Activated naive CD4-positive, alpha-beta T cell treated with anti-CD3 and anti-CD28 coated beads, Interleukin-2, amount 50 U/mL, for 16 hours (primary cell): ENCODE measurements at places on chromosomes 3 and 15.

DNA sequence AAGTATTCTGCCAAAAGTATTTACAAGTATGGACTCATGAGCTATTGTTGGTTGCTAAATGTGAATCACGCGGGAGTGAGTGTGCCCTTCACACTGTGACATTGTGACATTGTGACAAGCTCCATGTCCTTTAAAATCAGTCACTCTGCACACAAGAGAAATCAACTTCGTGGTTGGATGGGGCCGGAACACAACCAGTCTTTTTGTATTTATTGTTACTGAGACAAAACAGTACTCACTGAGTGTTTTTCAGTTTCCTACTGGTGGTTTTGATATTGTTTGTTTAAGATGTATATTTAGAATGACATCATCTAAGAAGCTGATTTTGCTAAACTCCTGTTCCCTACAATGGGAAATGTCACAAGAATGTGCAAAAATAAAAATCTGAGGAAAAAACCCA, 30.3 kb downstream of the SYNM start:
- no peak for DNase-seq

DNA sequence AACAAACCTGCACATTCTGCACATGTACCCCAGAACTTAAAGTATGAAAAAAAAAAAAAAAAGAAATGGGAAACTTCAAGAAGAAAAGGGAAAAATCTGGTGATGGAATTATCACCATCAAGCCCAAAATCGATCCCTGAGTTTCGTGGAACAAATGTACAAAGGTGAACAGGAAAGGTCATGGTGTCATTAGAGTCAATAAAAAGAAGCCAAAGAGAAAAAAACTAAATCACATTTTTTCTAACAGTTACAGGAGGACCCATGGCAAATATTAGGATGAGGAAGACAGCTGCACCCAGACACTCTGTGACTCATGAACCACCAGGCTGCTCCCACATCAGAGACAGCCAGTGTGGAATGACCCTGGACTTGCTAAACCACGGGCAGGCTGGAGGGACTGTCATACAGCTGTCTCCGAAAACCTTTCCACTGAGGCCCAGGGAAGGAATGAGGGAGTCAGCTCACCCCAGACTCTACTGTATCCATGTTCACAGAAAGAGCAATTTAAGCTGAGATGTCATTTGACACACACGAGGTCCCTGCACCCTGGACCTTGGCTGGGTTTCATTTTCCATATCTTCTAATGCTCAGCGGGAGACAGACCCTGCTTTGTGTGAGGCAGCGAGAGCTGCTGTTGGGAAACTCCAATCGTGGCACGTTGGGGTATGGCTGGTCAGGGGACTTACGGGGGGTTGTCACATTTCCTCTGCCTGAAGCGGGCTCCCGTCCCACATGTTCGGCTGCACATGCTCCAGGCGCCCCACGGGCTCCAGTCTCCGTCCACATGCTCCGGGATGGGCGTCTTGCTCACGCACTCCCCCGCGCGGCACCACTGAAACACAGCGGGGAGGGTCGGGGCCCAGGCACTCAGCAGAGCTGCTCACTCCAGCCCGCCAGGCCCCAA, 210.2 kb downstream of the ADAMTS17 start:
- peak; percentile 49 for DNase-seq

DNA sequence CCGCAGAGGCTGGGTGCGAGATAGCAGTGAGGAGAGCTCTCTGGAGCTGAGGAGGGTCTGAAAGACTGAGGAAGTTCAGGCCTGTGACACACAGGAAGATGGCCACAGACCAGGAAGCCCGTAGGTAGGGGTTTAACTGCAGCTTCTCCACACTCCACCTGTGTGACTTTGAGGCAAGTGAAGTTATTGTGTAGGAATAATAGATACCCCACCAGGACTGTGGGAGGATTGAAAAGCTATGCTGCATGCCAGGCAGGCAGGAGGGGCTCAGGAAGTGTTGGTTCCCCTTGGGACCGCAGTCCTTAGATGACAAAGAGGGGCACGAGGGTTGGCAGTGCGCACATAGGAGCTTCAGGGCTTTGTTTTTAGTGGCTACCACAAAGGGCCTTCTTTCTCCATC, 50.9 kb downstream of the MAGEF1 start:
- no peak for DNase-seq

GRCh38 chr3:62048577-62048976, 324.8 kb downstream of the FEZF2 start:
- DNase-seq, result no peak

GRCh38 chr15:74964794-74965193, 8.2 kb upstream of the RPP25 start:
- DNase-seq, result no peak

DNA sequence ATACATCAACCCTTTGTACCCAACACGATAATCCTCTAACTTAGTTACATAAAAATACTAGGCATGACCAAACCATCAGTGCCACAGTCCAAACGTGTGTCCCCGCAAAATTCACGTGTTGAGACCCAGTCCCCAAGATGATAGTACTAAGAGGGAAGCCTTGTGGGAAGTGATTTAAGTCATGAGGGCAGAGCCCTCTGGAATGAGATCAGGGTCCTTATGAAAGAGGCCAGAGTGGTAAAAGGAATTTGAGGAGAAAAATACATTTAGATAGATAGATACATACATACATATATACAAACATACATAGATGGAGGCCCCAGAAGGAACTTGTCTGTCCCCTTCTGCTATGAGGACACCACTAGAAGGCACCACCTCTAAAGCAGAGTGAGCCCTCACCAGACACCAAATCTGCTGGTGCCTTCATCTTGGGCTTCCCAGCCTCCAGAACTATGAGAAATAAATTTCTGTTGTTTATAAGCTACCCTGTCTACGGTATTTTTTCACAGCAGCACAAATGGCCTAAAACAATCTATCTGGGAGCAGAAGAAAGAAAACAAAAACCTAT, 8.0 kb downstream of the TBC1D2B start:
- no peak for DNase-seq

DNA sequence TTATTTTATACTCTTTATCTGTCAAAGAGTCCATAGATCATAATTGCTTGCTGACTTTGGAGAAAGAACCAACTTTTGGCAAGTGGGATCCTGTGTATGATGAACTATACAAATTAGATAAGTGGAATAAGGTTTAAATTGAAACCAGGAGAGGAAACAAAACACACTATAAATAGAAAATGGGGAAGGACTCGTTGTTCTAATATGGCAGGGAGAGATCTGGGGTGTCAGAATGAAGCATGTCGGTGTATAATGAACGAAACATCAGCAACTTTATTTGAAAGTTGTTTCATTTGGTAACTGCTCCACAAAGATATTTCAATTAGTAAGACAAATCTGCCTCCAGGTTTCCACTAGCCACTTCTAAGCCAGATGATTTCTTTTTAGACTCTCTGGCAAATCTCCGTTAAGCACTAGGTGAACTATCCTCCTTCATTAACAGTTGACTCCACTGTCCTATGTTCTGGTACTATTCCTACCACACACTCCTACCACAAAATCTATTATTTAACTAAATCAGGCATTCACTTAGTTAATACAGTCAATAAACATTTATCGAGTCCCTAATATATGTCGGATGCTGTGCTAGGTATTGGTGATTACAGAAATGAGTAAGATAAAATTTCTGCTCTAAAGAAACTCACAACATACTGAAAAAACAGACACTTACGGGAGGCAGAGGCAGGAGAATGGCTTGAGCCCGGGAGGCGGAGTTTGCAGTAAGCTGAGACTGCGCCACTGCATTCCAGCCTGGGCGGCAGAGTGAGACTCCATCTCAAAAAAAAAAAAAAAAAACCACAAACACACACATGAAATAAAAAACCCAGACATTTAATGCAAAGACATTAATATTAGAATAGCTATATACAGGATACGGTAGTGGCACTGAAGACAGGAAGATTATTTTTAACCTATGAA, 20.1 kb downstream of the SLC15A2 start:
- DNase-seq, result no peak

- DNase-seq, result no peak
Measured at GRCh38 chr15:81905889-81906288, 139.9 kb downstream of the MEX3B start.

- no peak for DNase-seq
Measured at GRCh38 chr3:16410659-16411058, 102.8 kb downstream of the RFTN1 start.

DNA sequence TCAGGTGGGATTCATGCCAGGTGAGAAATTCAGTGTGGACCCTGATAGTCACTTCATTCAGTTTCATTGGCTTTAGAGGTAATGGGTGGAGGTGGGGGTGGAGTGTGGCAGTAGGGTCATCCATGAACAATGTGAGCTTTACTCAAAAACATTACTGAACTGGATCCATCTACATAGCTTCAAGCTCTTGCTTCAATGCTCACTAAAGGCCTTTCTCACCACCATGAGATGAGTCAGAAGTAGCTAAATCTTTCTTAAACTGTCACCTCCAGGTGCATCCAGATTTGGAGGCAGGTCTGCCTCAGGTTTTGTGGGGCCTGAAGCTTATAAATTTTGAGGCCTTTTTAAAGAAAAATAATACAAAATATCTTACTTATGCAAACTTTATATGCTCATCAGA, 363.6 kb downstream of the CHST2 start:
- no peak for DNase-seq

DNA sequence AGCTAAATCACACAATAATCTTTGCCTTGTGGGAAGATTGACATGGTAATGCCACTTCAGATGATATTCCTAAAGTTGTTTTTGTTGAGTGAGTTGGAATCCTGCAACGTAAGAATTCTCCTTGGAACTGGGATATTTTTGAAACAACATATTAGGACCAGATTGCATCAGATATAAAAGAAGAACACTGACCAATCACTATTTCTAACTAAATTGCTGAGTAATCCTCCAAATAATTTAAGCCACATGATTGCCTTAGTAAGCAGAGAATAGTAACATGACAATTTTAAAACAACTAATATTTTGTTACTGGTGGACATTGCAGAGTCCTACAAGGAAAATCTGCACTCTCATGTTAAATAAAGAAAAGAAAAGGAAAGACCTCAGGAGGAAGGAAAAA, 353.9 kb upstream of the LMCD1 start:
- no peak for DNase-seq

GRCh38 chr15:57183614-57184344, 192.5 kb upstream of the CGNL1 start:
- no peak for DNase-seq

- DNase-seq, result no peak
Measured at GRCh38 chr3:58384381-58385090, 49.1 kb downstream of the PDHB start.

- DNase-seq, result no peak
Measured at GRCh38 chr3:156825795-156826143, 384 bp upstream of the LEKR1 start.

DNA sequence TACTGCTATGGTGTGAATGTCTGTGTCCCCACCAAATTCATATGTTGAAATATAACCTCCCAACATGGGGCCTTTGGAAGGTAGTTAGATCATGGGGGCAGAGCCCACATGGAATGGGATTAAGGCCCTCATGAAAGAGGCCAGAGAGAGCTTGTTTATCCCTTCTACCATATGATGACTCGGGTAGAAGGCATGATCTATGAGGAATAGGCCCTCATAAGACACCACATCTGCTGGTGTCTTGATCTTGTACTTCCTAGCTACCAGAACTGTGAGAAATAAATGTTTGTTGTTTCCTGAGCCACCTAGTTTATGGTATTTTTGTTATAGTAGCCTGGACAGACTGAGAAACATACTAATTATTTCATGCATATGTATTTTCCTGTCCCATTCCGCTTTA, 51.9 kb downstream of the WWTR1 start:
- no peak for DNase-seq

- DNase-seq, result peak; percentile 86
Measured at GRCh38 chr3:16319307-16319706, 54.3 kb downstream of the OXNAD1 start.

DNA sequence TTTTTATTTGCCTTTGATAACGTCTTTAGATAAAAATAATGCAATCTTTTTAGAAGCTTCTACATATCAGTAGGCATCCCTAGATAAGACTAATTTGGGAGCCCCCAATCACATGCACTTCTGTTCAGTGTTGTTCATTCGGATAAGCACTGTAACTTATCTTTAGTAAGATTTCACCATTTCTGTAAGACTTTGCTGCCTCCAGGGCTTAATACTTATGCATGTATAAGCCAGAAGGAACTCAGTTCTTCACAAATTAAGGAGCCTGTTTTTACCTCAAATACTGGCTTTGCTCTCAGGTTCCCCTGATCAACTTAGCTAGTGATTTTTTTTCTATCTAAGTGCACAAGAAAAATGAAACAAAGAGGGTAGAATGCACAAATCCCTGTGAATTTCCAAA, 20.3 kb downstream of the DOCK3 start:
- no peak for DNase-seq

DNA sequence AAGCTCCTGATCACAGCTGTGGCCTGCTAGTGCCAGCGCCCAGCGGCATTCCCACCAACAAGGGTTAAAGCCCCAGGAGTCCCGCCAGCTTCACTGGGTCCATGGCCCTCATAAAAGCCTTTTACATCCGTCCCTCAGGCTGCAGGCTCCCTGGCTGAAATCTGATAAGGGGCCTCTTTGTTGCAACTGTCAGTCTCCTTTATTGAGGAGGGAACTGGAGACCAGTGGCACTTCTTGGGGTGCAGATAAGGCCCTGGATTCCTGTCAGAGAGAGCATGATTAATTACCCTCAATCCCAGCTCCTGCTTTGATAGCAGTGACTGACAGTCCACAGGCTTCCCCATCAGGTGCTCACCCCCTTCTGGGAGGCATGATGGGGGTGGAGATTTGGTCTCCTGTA, 30.9 kb upstream of the CLK3 start:
- DNase-seq, result no peak

DNA sequence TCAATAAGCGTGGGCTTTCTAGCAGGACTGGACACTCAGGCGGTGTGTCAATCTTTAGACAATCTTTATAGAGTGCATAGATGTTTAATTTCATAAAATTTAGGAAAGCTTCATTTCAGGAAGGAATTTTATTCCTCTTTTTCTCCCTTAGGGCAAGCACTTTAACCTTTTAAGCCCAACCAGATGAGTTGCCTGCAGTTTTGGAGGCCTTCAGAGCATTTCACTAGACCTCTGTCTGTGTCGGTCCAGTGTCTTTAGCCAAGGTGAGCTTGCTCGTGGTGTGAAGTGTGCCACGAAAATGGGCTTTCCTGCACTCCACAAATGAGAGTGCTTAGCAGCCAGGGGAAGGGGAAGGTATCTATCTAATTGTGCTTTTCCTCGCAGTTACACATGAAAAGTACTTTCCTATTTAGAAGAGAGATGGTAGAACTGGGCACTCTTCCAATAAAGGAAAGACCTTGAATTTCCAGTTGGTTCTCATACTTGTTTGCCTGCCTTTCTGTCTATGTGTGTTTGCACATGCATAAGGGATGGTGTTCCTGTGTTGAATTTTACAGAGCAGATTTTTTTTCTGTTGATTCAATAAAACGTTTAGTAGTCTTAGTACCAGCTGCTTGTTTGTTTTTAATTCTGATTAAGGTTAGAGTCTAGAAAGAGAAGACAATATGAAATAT, 53.6 kb downstream of the FEZF2 start:
- DNase-seq, result no peak

- DNase-seq, result no peak
Measured at GRCh38 chr3:177778633-177779032, 581.4 kb upstream of the TBL1XR1 start.

DNA sequence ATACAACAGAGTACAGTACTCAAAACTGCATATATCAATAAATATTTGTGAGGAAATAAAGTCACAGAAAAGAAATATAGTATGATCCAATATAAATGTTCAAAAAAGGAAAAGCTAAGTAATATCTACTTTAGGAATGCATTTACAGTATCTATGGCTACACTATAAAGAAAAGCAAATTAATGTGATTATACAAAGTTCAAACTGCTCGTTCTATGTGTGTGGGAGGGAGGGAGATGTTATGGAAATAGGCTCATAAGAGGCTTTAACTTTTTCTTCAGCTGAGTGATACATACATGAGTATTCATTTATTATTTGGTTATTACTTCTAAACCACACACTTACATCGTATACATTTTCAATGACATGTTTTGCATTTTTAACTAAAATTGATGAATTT, 377.7 kb upstream of the AGTR1 start:
- no peak for DNase-seq
